ENCODE measurements at places on chromosomes 11 and 22. TPM values are rescaled to one million over a fixed set of nuclear protein-coding genes. Genes with fewer than 3 reads are reported as not detected.

The LGALS1 gene
- 1,964 TPM for total RNA-seq

GRCh38 chr22:39433476-39434242 lies 23.2 kb upstream of the MGAT3 start:
- no peak for DNase-seq

The RASL10A gene
- total RNA-seq: 1.9 TPM

DNA sequence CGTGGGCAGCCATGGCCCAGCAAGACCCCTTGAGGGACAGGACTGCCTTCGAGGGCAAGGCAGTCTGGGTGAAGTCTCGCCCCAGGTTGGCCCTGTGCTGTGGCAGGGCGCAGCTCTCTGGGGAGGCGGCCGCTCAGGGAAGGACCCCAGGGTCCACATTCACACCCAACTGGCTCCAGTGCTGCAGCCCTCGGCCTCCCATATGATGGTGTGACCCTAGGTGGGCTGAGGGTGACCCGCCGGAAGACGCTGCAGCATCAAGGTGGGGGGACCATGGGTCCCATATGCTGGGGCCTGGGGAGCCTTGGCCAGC lies 28.0 kb upstream of the CCDC188 start:
- DNase-seq: no peak

The UEVLD gene
- 29.0 TPM for total RNA-seq
